Choroid plexus epithelial cell (primary cell): ENCODE measurements at places on chromosomes 1 and 21.

DNA sequence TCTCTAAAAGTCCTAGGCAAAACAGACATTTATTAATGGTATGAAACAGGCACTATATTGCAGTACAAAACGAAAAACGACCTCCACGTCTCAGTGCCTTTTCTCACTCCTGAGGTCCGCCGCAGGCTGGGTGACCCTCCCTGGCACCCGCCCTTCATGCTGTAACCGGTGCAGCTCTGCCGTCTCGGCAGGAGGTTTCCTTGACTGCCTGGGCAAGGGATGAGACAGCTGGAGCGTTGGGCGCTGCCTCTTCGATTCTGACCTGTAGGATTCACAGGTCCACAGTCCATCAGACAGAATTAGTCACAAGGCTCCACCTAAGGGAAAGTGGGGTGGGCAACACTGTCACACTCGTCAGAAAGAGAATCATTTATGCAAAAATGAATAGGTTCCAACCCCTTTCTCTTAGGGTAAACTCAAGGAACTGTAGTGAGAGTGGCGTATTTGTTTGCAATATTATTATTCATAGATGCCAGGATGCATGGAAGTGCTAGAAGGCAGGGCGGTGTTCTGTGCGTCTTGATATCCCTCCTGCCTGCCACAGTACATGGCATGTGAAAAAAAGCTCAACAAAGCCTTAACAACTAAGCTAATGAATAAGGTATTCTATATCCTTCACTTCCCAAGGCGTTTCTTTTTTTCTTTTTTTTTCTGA is 23.5 kb upstream of the ZBTB18 start:
- no peak for DNase-seq

DNA sequence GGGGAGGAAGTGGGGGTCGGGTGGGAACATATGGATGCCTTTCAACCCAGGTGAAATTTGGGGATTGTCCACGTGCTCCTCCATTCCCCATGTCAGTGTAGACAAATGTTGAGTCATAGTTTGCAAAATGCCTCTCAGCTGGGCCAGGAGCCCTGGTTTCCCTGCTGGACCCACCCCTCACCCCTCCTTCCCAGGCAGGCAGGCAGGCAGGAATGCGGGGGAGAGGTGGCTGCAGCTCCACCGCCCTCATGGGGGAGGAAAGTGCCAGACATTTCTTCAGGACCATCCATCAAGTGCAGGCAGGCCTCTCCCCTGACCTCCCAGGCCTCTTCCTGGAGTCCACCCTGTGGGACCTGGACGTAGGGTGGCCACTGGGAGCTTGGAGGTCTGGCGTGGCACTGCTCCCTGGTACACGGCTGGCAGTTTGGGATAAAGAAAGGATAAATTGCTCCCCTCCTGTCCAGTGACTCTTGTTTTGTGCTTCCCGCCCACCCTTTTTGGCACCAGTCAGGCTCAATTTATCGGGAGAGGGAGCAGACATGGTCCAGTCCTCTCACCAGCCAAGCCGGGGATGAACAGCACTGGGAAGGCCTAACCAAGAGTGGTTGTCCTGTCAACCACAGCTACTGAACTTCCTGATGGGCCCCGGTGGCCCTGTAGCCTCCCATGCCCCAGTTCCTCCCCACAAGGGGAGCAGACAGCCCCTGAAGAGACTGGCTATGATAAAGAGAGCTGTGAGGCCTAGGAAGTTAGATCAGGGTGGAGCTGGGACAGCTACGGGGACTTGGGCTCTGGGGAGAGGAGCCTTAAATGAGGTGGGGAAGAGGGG is 18.9 kb downstream of the NPR1 start:
- no peak for DNase-seq

GRCh38 chr21:46179708-46180078 is 4.6 kb downstream of the SPATC1L start:
- no peak for DNase-seq

- DNase-seq, result peak; percentile 83
These were observed 19.2 kb upstream of the CDK18 start for GRCh38 chr1:205484985-205485967.

- no peak for DNase-seq
These were observed 622.9 kb upstream of the ADGRL4 start for GRCh38 chr1:79629414-79629813.

DNA sequence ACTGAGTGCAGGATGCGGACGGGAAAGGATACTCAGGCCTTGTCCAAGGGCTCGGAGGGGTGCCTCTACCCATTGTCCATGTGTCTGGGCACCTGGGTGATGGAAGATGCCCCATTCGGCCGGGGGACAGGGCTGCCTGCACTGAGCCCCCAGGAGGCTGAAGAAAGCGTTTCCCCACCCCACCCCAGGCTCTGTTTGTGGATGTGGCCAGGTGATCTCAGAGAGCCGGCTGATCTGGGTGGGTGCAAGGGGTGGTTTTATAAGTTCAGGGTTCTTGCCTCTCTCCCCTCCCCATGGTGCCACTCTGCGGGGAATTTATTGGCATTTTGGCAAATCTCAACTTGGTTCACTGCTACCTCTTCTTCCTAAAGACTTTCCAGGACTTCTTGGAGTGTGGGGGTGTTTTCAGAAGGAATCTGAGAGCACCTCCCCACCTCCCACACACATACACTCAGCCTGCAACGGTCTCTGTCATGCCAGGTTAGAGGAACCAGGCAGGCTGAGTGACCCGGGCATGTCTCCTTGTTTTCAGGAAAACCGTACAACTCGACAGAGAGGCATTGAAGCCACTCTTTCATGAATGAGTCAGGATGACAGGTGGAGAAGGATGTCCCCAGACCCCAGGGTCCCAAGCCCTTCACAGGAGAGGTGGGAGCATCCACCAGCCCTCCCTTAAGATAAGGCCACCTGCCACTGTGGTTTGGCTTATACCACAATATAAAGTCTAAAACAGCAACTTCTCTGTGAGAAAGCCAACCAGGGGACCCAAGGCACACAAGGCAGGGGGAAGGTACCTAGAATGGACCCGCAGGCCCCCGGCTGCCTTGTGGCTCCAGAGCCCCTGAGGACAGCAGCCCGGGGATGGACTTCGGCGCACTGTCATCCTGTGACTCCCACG is 174.9 kb downstream of the ETS2 start:
- DNase-seq, result no peak

DNA sequence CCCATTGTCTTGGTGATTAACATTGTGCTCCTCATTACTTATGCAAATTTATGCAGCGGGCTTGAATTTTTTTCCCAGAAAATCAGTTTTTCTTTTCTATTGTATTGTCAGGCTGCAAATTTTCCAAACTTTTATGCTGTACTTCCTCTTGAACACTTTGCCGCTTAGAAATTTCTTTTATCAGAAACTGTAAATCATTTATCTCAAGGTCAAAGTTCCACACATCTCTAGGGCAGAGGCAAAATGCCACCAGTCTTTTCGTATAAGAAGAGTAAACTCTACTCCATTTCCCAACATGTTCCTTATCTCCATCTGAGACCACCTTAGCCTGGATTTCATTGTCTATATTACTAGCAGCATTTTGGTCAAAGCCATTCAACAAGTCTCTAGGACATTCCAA is 113.9 kb upstream of the OLFM3 start:
- no peak for DNase-seq

GRCh38 chr1:152244576-152245273 is 20.7 kb upstream of the HRNR start:
- DNase-seq, result no peak

DNA sequence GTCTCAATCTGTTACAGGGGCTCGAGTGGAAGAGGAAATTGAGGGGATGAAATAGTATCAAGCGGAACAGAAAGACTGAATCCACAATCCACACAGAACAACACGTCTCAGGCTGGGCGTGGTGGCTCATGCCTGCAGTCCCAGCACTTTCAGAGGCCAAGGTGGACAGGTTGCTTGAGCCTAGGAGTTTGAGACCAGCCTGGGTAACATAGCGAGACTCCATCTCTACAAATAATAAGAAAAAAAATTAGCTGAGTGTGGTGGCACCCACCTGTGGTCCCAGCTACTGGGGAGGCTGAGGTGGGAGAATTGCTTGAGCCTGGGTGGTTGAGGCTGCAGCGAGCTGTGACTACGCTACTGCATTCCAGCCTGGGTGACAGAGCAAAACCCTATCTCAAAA is 25.7 kb downstream of the VPS26C start:
- no peak for DNase-seq

DNA sequence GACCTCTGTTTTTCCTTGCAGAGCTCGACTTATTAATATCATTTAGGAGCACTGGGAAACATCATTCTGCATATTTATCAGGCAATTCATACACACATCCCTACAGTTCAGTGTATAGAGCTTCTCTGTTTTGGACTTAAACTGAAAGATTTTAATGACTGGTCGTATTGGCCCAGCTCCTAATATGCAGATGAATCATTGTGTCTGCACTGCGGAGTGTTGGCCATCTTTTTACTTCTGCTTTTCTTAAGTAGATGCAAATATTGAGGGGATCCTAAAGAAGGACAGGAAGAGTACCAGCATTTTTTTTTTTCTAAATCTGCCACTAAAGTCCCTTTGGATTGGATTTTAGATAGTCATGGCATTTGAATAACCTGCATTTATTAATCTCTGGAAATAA is 154.8 kb downstream of the BACH1 start:
- no peak for DNase-seq

DNA sequence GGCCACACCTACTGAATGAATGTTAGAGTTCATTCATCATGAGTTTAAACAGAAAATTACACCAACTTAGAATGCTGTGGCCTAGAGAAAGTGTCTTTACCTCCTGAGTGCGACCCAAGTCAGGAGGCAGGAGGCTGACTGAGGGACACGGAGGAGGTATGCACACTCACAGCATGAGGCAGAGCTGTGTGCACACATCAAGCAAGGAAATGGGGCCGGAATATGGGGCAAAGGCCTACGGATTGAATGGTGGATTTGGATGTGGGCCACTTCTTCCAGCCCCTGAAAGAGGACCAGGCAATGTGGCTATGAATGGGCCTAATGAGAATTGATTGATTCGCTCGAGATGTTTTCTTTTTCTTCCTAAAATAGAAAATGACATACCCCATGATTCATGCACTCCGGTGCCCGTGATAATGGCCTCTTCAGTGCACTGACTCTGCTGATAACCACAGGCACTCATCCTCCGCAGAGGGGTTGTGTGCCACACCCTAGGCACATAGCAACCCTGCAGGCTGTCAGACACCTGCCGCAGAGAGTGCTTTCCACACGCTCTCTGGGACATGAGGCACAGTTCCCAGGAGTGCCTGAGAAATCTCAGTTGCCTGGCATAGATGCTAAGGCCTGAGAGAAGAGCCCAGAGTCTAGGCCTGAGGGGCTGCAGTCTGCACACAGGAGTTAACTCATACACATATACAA is 155.5 kb downstream of the GLUL start:
- no peak for DNase-seq

DNA sequence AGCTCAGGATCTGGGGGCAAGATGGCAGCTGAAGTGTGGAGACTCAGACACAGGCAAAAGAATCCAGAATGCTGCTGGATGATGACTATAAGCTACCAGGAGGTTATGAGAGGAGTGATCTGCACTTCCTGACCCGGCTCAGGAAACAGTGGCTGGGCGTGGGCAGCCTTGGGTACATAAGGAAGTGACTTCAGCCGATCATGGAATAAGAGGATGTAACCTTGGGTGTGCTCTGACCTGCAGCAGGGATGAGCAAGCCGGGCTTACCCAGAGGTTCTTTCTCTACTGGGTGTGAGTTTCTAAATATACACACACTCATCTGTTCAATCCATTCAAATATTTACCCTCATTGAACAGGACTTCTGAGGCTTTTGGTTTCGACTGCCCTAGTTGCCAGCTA is 62.7 kb downstream of the CD34 start:
- peak; percentile 67 for DNase-seq

GRCh38 chr1:10540277-10541005 is 65.7 kb downstream of the PEX14 start:
- DNase-seq, result peak; percentile 49

DNA sequence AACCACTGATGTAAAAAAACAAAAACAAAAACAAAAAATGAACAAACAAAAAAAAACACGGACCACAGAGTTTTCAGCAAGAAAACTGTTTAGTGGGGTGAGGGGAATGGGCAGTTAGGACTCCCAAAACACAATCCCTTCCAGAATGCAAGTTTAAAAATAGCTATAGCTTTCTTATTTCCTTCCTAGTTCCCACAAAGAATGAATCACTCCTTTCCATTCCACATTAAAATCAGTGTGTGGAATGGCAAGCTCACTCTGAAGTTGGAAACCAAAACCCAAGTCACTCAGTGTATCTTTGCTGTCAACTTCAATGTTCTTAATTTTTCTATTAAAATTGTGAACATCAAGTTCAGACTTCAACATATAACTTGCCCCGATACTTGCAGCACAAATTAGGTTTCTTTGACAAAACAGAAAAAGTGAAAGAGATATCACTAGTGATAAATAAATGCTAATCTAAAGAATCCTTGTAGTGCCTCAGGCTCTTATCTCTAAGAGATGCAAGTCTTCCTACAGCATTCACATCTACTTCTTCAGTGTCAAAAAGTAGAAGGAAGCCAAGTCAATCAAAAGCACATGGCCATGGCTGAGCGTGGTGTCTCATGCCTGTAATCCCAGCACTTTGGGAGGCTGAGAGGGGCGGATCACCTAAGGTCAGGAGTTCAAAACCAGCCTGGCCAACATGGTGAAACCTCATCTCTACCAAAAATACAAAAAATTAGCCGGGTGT is 45.5 kb downstream of the TOR3A start:
- peak; percentile 42 for DNase-seq

DNA sequence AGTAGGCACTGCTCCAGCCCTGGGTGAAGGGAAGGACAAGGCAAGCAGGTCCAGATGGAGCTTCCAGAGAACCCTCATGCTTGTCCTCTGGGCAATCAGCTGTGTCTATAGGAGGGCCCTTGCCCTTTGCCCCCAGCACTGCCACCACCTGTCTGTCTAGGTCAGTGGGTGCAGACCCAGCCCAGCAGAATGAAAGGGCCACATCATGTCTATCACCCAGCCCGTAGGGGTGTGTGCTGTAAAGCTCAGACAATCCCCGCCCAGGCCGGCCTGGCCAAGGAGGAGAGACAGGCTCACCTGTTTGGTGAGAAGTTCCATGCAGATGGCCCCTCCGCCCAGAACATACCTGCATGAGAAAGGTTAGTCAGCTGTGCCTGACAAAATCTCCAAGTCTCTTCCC is 7.0 kb downstream of the UBE2Q1 start:
- DNase-seq, result no peak

- DNase-seq, result no peak
These were observed 497.4 kb downstream of the DPYD start for GRCh38 chr1:97423403-97423802.
